ENCODE measurements at places on chromosomes 4 and X. TPM values are rescaled to one million over a fixed set of nuclear protein-coding genes. Genes with fewer than 3 reads are reported as not detected.

NEUROG2 gene
- total RNA-seq = 8.2 TPM

ZRSR2 gene
- 12.0 TPM for total RNA-seq

NMU gene
- total RNA-seq = 1.7 TPM

TTC29 gene
- 1.3 TPM for total RNA-seq

UTP3 gene
- 24.6 TPM for total RNA-seq

GSX2 gene
- 3.9 TPM for total RNA-seq

Measured in camera-type eye (tissue), 1 donor.